Stomach (tissue), 19 donors: ENCODE measurements at places on chromosomes 6 and 20.

DNA sequence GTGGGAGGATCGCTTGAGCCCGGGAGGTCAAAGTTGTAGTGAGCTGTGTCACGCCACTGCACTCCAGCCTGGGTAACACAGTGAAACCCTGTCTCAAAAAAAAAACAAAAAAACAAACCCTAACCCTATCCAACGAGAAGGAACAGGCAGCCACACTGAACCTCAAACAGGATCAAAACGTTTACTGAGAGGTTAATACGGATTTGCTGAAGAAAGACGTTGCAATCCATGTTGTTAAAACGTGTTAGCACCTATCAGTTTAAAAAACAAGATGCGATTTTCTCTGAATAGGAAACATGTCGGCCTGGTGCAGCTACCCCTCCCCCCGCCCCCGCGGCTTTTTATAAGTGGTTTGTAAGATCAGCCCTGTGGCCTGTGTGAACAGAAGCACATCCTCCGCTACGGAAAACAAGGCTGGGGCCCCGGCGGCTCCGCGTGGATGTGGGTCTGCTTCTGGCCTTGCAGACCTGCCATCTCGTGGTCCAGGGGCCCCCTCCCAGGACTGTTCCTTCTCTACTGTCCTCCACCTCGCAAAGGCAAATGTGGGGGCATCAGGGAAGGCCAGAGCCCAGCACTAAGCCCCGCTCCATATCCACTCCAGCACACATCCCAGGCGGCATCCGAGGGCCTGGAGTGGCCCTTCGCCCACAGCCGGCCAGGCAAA lies 11.4 kb downstream of the SLC2A4RG start:
- no peaks in the 10 kb centered on the region for H3K27me3 ChIP-seq
- DNase-seq, result peak; percentile 46
- no peak overlapping the region for H3K4me3 ChIP-seq

DNA sequence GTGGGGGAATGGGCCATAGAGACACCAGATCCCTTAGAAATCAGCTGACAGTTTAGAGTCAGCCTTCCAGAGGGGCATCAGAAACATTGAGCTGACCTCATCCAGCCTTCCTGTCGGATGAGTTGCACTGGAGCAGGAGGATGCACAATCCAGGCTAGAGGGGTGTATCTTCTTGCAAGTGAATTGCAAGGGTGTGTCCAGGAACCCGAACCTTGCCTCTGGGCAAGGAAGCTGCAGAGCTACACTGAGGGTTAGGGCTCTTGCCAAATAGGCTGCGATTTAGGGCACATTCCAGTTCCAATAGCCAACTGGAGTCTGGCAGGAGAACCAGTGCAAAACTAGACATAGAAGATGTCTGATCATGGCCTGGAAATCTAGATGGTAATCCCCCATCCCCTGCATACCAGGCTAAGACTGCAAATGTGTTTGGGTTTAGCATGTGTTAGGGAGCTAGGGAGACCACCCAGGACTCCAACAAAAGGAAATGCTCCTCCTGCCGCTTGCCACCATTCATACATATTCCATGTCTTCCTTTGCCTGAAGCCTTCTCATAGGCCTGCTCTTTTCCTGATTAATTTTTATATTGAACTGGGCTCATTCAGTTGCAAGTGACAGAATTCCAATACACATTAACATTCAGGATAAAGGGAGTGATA lies 6.3 kb upstream of the UTRN start:
- no peaks in the 10 kb centered on the region for H3K27me3 ChIP-seq
- peaks cover 5% of the 10 kb centered on the region for H3K4me1 ChIP-seq
- no peak overlapping the region for H3K4me3 ChIP-seq
- H3K36me3 ChIP-seq, result no peaks in the 10 kb centered on the region
- no peak for DNase-seq
- no peak overlapping the region for H3K27ac ChIP-seq

- no peaks in the 10 kb centered on the region for H3K4me1 ChIP-seq
- no peaks in the 10 kb centered on the region for H3K27me3 ChIP-seq
- no peak overlapping the region for H3K4me3 ChIP-seq
- H3K36me3 ChIP-seq, result peaks cover 9% of the 10 kb centered on the region
Measured at GRCh38 chr6:112196306-112196705, 58.1 kb downstream of the LAMA4 start.

GRCh38 chr6:157307661-157308060 lies 15.7 kb downstream of the TMEM242 start:
- DNase-seq, result no peak
- no peaks in the 10 kb centered on the region for H3K36me3 ChIP-seq
- H3K27ac ChIP-seq, result no peak overlapping the region
- H3K27me3 ChIP-seq, result no peaks in the 10 kb centered on the region
- peaks cover 17% of the 10 kb centered on the region for H3K4me1 ChIP-seq
- no peak overlapping the region for H3K4me3 ChIP-seq

DNA sequence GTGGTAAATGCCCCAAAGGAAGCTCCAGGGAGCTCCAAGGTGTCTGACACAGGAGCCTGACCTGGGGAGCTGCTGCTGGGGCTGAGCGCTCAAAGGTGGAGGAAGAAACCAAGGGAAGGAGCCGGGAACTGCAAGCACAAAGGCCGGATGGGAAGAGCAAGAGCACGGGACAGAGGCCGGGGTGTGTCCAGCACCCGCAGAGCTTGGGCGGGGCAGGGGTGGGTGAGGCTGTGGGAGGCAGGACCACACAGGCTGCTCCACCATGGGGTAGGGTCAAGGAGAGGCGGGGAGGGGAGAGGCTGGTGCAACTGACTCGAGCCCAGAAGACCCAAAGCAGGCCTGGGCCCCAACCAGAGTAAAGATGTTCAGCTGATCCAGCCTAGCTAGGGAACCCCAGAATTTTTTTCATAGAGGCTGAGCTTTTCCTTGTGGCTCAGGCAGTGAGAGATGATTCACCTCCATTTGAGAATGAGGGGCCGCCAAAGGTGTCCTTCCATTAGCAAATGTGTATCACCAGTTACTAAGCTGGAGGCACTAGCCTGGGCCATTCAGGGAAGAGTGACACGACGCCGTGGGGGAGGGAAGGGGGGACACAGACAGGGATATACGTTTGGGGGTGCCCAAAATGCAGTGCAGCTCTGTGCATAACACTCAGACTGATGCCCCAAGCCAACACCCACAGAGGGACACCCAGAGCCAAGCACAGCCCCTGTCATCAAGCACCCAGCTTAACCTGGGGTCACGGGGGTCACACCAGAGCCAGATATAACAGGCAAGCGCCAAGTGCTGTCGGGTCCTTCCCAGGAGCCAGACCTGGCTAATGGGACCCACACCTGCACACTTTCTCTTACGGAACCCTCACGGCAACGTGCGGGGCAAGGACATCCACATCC lies 21.3 kb upstream of the TLDC2 start:
- H3K4me3 ChIP-seq, result no peak overlapping the region
- no peaks in the 10 kb centered on the region for H3K36me3 ChIP-seq
- peak overlapping the region; percentile 87 for H3K27ac ChIP-seq
- H3K4me1 ChIP-seq, result peaks cover 91% of the 10 kb centered on the region
- H3K27me3 ChIP-seq, result no peaks in the 10 kb centered on the region

DNA sequence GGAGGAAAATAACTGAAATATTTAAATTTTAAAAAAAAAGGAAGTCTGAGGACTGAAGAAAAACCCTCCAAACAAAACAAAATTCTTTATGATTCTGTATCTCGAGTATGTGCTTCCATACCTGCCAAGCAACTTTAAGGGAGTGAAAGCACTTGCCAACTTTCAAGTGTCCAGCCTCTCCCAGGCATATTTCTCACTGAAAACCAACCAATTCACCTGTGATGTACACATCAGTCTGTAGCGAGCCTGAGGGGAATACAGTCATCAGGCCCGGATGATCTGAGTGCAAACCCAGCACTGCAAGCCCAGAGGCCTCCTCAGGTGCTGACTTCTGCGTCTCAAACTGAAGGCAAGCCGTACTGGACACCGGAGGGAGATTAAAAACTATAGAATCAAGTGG lies 164.8 kb upstream of the NT5E start:
- DNase-seq, result no peak
- H3K4me1 ChIP-seq, result no peaks in the 10 kb centered on the region
- no peak overlapping the region for H3K4me3 ChIP-seq
- no peaks in the 10 kb centered on the region for H3K27me3 ChIP-seq
- no peaks in the 10 kb centered on the region for H3K36me3 ChIP-seq

DNA sequence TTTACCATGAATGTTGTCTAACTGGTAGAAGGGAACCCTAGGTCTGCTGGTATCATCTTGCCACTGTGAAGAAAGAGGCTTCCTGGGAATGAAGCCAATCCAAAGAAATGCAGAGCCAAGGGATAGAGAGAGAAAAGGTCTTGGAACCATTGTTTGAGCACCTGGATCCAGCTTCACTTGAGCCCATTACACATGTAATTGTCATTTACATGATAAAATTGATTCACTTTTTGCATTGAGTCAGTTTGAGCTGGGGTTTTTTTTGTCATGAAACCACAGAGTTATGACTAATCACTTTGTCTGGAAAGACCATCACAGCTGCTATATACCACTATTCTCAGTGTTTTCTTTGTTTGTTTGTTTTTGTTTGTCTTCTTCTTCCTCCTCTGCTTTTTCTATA lies 112.3 kb downstream of the CBLN4 start:
- H3K27ac ChIP-seq, result no peak overlapping the region
- H3K27me3 ChIP-seq, result no peaks in the 10 kb centered on the region
- no peak for DNase-seq
- H3K4me1 ChIP-seq, result no peaks in the 10 kb centered on the region
- H3K36me3 ChIP-seq, result no peaks in the 10 kb centered on the region

GRCh38 chr6:22845467-22845866 lies 276.1 kb downstream of the HDGFL1 start:
- H3K36me3 ChIP-seq, result no peaks in the 10 kb centered on the region
- no peak overlapping the region for H3K4me3 ChIP-seq
- no peak for DNase-seq
- H3K27me3 ChIP-seq, result no peaks in the 10 kb centered on the region

DNA sequence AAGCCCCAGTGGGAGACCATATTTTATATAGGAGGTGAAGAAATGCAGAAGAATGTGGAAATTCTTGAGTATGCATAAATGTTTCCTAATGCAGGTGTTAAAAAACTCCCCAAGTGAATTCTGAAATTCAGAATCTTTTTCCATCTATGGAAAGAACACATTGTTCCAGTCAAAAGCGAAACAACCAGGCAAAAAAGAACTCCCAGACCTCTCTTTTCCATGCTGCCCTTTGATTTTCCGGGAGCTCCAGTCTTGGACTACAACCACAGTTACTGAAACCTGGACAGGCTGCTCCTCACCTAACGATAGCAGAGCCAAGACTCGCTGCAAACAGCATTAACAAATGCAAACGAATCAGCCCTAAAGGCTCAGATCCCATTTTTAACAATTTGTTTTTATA lies 108.7 kb upstream of the CNKSR3 start:
- no peak overlapping the region for H3K4me3 ChIP-seq
- H3K4me1 ChIP-seq, result peaks cover 45% of the 10 kb centered on the region
- H3K36me3 ChIP-seq, result no peaks in the 10 kb centered on the region
- H3K27me3 ChIP-seq, result no peaks in the 10 kb centered on the region
- no peak for DNase-seq
- H3K27ac ChIP-seq, result peak overlapping the region; percentile 34

- H3K36me3 ChIP-seq, result no peaks in the 10 kb centered on the region
- H3K4me1 ChIP-seq, result no peaks in the 10 kb centered on the region
- H3K27ac ChIP-seq, result no peak overlapping the region
- no peaks in the 10 kb centered on the region for H3K27me3 ChIP-seq
Measured at GRCh38 chr20:48858075-48858790, 30.4 kb upstream of the PREX1 start.

DNA sequence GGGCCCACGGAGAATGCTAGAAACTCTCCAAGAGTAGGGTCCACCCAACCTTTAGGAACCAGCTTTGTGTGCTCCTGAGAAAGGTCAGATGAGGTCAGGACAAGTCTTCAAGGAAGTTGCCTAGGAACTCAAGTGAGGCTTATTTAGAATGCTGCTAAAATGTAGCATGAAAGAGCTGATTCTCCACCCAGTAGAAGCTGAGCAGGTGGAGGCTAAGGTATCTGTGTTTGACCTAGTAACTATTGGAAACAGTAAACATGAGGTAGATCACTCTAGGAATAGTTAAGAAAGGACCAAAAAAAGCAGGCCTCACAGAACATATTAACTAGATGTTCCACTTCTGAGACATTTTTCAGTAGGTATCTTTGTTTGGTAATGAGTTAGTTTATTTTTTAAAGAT lies 13.9 kb downstream of the CEP43 start:
- peak; percentile 30 for DNase-seq
- H3K27me3 ChIP-seq, result no peaks in the 10 kb centered on the region
- H3K4me1 ChIP-seq, result no peaks in the 10 kb centered on the region
- H3K36me3 ChIP-seq, result peaks cover 65% of the 10 kb centered on the region
- no peak overlapping the region for H3K27ac ChIP-seq

DNA sequence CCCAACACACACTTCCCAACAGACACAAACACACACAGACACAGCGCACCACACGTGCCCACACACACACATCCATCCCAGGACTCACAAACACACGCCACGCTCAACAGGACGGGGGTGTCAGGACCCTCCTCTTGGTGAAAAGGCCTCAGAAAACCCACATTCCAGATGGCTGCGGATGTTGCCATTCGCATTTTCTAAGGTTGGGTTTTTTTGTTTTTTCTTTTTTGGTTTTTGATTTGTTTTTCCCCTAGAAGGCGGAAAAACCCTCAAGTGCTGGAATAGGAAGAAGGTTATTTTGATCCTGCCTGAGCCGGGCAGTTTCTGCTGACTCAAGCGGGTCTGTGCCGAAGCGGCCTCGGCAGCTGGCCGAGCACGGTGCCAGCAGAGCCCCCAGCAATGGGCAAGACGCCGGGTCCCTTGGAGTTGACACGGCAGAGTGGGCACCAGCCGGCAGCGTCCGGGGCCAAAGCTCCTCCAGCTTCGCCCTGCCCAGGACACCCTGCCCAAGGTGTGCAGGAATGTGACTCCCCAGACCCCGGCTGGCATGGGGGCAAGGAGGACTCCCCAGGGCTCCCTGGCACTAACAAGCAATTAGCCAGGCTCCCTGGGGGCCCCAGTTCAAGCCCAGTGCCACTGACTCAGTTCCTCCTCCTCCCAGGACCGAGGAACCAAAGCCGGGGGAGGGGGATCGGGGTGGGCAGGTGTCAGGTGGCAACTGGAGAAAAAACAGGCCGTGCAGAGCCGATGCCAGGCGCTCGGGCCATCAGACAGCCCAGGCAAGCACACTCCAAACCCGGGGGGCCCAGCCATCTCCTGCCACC lies 40.9 kb upstream of the ZBP1 start:
- no peak overlapping the region for H3K4me3 ChIP-seq
- no peak overlapping the region for H3K27ac ChIP-seq
- peak; percentile 22 for DNase-seq
- no peaks in the 10 kb centered on the region for H3K27me3 ChIP-seq

- no peak for DNase-seq
- H3K27me3 ChIP-seq, result no peaks in the 10 kb centered on the region
- no peaks in the 10 kb centered on the region for H3K4me1 ChIP-seq
- no peak overlapping the region for H3K27ac ChIP-seq
- peaks cover 30% of the 10 kb centered on the region for H3K36me3 ChIP-seq
- no peak overlapping the region for H3K4me3 ChIP-seq
Measured at GRCh38 chr20:32314768-32315167, 37.3 kb downstream of the KIF3B start.

DNA sequence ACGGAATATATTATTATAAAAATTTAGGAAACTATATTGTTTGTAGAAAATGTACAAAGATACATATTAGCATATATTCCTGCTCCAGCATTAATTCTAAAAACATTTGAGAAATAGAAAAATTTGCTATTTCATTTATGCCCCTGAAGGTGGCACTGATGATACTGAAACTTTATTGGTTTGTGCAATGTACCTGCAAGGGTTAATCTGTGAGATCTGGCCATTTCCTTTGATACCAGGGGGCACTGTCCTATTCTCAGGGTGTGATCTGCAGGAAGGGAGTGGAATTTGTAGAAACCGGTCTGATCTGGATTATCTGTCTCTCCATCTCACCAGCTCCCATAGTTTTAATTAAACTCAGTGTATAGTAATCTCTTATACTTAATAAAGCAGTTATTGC lies 625.1 kb upstream of the IMPG1 start:
- no peaks in the 10 kb centered on the region for H3K27me3 ChIP-seq
- H3K27ac ChIP-seq, result no peak overlapping the region
- H3K4me3 ChIP-seq, result no peak overlapping the region
- no peaks in the 10 kb centered on the region for H3K36me3 ChIP-seq
- H3K4me1 ChIP-seq, result no peaks in the 10 kb centered on the region
